ENCODE measurements at places on chromosomes 2 and 18. TPM values are rescaled to one million over a fixed set of nuclear protein-coding genes. Genes with fewer than 3 reads are reported as not detected.

The WIPF1 gene
- 183 TPM for total RNA-seq

The FBXO36 gene
- total RNA-seq: 2.9 TPM

The AGFG1 gene
- total RNA-seq: 68.5 TPM

The MBP gene
- total RNA-seq: 25.2 TPM

The PIGN gene
- 23.7 TPM for total RNA-seq

The DSG2 gene
- total RNA-seq: not detected

The POTEC gene
- total RNA-seq: not detected

GRCh38 chr2:217062768-217063167, 202.9 kb upstream of the TNP1 start:
- DNase-seq: no peak

GRCh38 chr2:88865801-88866371, 174.4 kb downstream of the RPIA start:
- DNase-seq: peak; percentile 86

DNA sequence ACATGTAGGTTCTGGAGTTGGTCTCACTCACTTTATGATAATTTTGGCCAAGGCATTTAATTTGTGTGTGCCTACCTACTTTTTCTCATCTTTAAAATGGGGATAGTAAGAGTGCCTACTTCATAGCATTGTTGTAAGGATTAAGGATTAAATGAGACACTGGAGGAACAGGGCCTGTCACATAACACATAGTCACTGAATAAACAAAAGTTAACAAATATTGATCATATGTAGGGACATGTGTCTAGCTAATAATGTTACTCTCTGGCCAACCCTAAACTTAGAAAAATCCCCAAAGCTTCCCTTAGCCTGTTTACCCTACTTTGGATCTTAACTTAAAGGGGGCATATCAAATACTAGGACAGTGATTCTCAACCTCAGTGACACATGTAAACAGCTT, 169.9 kb downstream of the MYO1B start:
- no peak for DNase-seq

- DNase-seq: no peak
Observed at GRCh38 chr2:41924024-41924423, 123.8 kb upstream of the PKDCC start.

DNA sequence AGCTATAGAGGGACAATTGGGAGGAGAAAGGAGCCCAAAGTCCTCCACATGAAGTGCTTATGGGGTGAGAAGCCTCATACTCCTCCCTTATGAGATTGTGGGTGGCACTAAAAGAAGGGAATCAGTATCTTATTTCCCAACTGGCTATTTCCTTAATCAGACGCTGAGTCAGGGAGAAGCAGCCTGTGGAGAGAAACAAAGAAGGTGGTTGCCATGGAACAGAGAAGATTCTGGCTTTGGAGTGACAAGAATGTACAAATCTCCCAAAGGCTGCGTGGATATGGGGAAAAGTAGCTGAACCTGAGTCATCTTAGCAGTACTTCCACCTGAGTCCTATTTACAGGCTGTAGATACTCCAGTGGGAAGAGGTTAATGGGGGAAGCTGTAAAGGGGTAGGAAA, 115.8 kb upstream of the CWC22 start:
- DNase-seq: no peak

DNA sequence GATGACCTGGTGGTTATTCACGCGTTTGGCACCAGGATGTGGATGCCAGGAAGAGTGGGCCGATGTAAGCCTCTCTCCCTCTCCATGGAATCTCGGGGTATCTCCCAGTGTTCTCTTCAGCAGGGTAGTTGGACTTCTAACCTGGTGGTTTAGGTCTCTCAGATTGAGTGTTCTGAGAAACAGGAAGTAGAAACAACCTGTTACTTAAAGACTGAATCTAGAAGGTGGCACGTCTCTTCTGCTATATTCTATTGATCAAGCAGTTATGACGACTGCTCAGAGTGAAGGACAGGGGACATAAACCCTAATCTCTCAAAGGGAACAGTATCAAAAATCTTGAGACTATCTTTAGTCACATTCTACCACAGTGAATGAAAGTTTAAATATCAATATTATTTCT, 918.7 kb upstream of the PIK3C3 start:
- no peak for DNase-seq

GRCh38 chr2:85154048-85154753, 21.0 kb downstream of the TCF7L1 start:
- no peak for DNase-seq

DNA sequence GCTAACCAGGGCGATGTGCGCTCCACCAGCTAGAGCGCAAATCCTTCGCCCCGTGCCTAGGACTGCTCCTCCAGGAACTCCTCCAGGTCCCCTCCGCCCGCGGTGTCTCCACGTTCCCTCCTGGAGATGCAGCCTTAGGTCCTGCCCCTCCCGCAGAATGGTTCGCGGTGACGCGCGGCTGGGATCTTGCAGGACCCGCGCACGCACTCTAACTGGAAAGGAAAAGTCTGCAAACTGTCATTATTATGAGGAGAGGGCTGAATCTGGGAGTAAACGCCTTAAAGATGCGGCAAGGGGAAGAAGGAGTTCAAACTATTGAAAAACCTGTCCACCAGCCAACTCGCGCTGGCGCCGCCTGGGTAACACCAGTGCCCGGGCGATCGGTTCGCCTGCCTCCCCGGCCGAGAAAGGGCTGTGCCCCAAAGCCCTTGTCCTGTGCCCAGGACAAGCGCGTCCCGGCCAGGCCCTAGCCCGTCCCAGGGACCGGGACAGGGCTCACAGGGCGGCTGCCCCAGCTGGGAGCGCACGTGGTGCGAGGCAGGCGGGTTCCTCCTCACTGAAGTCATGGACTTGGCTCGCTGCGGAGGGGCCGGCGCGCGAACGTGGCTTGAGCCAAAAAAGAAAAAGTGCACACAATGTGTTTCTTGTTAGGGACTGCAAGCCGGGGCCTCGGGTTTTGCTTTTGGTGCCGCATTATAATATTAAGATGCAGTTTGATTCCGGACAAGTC, 5.5 kb upstream of the ID2 start:
- no peak for DNase-seq

GRCh38 chr18:4438938-4439337, 16.2 kb downstream of the DLGAP1 start:
- DNase-seq: no peak

DNA sequence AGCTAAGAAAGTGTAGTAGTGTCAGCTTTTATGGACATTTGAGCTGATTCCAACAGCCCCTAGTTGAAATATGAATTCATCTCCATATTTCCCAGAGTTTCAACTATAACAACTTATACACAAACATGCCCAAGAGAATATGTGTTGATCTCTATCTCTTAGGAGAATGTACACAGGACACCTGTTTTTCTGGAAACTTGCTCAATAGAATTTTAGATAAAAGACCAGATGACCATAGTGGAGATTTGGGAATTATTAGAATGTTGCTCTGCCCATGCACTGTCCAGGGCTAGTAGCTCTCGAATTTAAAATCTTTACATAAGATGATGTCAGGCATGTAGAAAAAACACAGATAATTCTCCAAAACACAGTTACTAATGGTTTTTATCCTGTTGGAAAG, 162.3 kb upstream of the VRK2 start:
- DNase-seq: no peak

- no peak for DNase-seq
Observed at GRCh38 chr18:6737833-6738232, 8.3 kb downstream of the ARHGAP28 start.

- no peak for DNase-seq
Observed at GRCh38 chr2:217972490-217972889, 30.3 kb downstream of the TNS1 start.

DNA sequence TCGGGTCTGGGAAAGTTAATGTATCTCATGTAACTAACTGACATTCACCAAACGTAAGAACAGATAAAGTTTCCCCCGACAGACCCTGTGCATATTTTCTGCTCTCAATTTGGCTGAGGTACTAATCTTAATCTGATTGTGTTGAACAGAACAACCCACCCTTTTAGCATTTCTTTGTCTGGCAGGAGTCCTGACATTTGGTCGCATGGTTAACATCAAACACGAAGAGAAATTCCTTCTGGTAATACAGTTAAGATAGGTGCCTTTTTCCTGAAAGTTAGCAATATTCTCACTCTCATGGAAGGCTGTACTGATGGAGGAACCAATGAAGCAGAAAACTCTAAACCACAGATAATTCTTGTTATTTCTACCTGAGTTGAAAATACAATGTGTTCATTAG, 520.8 kb downstream of the PARD3B start:
- no peak for DNase-seq

DNA sequence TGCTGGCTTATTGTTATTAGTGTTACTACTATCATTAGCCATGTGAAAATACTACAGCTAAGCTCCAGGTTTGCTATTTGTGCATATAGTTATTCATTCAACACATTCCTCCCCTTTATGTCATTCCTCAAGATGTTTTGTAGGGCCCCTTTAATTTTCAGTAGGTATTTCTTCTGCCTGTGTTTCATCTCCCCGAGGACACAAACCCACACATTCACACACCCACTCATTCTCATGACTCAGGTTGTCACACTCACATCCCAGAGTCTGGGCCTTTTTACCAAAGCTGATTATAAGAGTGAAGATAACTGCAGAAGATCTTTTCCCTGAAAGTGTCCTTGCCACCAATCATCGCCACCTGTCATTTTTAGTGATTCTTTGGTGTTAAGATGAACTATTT, 68.6 kb upstream of the SPOPL start:
- DNase-seq: no peak

- DNase-seq: no peak
Observed at GRCh38 chr2:21819454-21819853, 695.7 kb downstream of the TDRD15 start.
